ENCODE measurements at places on chromosomes 16 and 17.

DNA sequence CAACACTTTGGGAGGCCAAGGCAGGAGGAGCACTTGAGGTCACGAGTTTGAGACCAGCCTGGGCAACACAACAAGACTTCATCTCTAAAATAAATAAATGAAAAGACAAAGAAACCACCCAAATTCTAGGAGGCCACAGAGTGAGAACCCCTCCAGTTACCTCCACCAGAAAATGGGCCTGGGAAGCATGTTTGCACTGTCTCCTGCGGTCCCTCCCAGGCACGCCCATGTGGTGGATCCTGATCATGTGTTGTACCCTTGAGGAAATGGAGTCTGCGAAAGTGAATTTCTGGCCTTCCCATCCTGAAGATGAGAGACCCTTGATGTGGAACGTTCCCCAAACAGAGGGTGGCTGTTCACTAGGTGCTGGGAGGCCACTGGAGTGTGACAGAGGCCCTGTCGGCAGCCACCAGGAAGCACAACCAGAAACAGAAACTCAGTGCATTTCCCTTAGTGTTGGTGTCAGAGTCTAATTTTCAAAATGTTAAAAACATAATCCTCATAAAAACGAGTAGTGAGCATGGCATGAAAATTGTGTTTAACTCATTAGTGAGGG lies 19.2 kb upstream of the USP22 start:
- DNase-seq = no peak

GRCh38 chr17:82568997-82569393 lies 49.5 kb downstream of the FOXK2 start:
- no peak for DNase-seq

DNA sequence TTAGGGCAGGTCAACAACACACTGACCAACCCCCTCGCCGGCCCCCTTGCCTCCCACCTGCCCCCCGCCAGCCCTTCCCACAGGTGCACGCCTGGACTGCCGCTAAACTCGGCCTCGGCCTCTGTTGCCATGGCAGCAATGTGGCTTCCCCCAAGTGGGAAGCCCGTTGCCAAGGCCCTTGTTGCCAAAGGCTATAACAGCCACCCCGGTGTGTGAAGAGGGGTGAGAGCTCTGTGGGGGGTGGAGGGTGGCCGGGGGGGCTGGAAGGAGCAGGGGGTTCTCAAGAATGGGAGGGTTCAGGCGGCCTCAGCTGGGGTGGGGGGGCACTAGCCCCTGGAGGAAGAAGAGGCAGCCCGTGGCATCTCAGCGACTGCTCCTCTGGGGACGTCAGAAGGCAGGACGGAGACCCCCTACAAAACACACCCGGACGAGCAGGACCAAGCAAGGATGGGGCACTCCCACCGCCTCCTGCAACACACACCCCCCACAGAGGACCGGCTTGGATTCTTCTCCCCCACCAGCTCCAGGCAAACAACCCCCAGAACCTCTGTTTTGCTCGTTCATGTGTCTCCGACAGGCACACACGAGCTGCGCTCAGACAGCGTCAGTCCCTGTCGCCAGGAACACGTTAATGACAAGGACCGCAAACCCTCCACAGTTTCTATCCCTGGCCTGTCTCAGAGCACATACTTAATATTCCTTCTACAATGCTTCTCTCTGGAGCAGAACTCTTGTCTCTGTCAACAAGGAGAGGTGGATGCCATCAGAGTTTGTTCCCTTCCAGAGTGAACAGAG lies 55.7 kb downstream of the ABR start:
- DNase-seq = peak; percentile 17

DNA sequence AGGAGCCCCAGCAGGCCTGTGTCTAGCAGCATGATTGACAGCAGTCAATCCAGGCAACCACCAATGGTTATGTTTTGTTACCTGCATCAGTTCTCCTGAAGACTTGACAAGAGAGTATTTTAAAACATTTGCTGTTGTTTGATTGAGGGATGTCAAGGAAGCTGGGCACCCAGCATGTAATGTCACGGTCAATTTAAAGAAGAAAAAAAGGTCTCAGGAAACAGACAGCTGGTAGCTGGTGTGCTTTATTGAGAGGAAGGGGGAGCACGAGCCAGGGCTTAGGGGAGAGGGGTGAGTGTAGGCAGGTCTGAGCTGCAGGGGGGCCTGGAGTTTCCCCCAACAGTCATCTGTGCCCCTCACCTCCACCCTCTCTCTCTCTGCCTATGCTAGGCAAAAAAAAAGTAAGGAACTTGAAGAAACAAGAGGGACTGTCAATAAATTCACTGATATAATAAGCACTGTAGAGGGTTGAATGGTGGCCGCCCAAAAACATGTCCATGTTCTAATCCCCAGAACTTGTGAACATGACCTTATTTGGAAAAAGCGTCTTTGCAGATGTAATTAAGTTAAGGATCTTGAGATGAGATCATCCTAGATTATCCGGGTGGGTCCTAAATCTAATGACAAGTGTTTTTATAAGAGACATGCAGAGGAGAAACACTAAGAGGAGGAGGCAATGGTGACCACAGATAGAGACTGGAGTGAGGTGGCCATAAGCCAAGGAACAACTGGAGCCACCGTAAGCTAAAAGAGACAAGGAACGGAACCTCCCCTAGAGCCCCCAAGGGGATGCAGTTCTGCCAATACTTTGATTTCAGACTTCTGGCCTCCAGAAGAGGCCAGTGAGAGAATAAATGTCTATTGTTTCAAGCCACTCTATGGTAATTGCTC lies 14.5 kb downstream of the TSPOAP1 start:
- DNase-seq = no peak

DNA sequence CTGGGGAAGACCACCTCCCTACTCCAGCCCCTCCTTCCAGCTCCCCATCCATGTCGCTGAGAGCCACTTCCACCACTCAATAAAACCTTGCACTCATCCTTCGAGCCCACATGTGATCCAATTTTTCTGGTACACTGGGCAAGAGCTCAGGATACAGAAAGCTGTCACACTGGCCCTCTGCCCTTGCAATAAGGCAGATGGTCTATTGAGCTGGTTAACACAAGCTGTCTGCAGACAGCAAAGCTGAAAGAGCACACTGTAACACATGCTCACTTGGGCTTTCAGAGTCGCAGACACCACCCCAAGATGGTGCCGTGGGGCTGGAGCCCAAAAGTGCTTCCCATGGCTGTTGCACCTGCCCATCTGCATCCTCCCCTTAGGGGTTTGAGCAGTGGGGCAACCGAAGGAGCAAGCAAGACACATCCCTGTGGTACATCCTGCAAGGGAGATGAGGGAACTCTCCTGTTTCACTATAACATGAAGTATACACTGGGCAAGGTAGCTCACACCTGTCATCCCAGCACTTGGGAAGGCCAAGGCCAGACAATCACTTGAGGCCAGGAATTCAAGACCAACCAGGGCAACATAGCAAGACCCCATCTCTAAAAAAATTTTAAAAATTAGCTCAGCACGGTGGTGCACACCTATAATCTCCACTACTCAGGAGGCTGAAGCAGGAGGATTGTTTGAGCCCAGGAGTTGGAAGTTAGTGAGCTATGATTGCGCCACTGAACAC lies 52.8 kb upstream of the C17orf78 start:
- DNase-seq = no peak

DNA sequence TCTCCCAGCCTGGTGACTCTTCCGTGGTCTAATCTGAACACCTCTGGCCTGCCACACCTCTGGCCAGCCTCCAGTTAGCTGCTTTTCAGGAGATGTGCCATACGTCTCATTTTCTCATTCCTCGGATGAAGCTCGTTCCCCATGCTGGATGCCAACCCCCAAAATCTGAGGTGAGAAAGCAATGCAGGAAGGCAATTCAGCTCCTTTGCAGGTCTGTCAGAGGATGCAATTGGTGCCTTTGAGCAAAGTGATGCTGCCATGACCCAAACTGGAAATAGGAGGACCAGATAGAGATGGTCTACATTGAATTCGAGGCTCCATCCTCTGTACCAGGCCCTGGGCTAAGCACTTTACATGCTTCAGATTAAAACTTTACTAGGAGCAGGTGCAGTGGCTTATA lies 11.0 kb upstream of the CUEDC1 start:
- no peak for DNase-seq

GRCh38 chr17:68539548-68540467 lies 27.6 kb downstream of the PRKAR1A start:
- no peak for DNase-seq

DNA sequence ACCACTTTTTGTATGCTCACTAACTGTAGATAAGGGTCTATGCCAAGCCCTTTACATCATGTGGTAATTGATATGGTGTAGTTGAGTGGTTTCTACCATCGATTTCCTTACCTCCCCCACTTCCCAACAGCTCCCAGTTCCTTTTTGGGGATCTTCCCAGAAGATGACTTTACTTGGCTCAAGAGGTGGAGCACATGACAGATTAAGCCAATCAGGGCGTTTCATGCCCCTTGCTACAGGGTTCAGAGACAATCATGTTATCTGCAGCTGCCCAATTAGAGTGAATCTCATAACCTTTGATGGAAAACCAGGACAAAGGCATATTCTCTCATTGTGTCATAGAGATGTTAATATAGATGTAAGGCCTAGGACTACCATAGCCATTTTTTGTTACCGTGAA lies 16.2 kb upstream of the BMERB1 start:
- DNase-seq = no peak

- no peak for DNase-seq
Observed at GRCh38 chr16:18800775-18801144, 589 bp downstream of the ARL6IP1 start.
